ENCODE measurements at places on chromosomes 11 and 22.

DNA sequence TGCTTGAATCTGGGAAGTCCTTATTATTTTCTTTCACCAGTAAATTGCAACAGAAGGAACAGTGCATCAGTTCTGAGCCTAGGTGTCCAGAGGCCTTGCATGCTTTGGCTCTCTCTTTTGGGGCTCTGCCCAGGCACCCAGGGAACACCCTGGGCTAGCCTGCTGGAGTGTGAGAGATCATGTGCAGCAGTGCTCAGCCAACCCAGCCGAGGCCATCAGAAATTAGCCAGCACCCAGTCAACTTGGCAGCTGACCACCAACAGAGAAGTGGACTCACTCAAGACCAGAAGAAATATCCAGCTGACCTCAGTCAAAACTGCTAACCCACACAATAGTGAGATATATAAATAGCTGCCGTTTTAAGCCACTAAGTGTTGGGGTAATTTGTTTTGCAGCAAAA is 11.2 kb upstream of the P4HA3 start:
- no peak for DNase-seq

DNA sequence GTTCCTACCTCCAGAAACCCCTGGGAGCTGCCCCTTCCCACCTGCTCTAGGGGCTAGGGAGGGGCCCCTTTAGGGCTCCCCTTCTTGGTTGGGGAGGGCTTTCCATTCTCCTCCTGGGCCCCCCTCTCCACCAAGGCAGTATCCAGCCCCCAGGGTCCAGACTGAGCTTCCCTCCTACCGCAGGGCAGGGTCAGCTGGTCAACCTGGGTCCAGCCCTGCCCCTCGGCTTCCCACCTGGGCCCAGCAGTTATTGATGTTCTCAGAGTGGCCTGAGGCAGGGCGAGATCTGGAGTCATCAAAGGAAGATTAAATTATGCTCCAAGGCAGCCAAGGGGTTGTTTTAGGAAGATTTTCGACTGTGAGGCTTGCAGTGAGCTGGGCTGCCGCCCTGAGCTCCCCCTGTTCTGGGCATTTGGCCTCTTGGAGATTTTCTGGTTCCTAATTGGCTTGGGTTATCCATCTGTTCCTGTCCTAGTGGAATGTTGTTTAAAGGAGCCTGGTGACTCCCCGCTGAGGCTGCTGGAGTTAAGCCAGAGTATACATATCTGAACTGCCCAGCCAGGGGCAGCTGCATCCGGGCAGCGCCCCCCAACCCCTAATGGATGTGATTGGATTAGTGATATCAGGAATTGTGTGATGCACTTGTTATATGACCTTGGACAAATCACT is 1.8 kb upstream of the SLC22A8 start:
- DNase-seq, result no peak

- no peak for DNase-seq
These were observed 1.1 kb upstream of the FBXO7 start for GRCh38 chr22:32473388-32473952.

- DNase-seq, result no peak
These were observed 875 bp downstream of the TCP11L1 start for GRCh38 chr11:33040033-33040861.

GRCh38 chr11:281486-282161 is 3.4 kb downstream of the NLRP6 start:
- no peak for DNase-seq

DNA sequence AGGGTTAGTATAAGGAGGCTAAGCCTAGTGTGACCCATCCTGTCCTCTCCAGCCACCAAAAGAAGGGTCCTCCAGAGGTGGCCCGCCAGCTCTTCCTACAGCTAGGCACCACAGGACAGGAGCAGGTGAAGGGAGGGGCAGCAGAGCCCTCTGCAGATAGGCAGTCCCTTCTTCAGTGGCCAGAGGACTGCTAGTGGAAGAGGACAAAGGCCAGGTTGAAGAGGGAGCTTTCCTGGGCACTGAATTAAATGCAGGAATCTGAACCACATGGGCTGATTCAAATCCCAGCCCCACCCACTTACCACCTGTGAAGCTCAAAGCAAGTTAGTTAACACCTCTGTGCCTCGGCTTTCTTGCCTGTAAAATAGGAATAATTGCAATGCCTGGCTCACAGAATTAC is 409.5 kb downstream of the NXPE2 start:
- DNase-seq, result no peak

- DNase-seq, result no peak
These were observed 32.5 kb downstream of the ALX4 start for GRCh38 chr11:44277196-44278090.

GRCh38 chr11:1041471-1041870 is 5.0 kb upstream of the MUC6 start:
- no peak for DNase-seq

GRCh38 chr11:11167806-11168205 is 185.2 kb downstream of the CSNK2A3 start:
- DNase-seq, result no peak

DNA sequence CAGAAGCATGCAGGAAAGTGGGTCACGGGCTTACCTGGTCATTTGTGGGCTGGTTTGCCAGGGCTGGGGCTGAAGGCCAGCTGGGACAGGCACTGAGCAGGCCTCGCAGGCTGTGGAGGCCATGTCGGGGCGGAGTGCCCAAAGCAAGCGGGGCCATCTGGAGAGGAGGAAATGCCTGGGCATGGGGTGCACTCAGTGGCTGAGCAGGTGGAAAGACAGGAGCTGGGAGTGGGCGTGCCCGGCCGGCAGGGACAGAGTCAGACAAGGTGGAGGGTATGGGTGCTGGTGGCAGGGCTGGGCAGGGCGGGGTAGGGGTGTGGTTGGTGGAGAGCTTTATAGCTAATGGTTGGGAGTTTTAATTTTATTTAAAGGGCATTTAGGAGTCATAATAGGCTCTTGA is 27.4 kb downstream of the DAGLA start:
- DNase-seq, result no peak

- no peak for DNase-seq
These were observed 13.9 kb upstream of the TP53AIP1 start for GRCh38 chr11:128956401-128957201.

- DNase-seq, result no peak
These were observed 13.0 kb downstream of the JHY start for GRCh38 chr11:122895563-122895962.

DNA sequence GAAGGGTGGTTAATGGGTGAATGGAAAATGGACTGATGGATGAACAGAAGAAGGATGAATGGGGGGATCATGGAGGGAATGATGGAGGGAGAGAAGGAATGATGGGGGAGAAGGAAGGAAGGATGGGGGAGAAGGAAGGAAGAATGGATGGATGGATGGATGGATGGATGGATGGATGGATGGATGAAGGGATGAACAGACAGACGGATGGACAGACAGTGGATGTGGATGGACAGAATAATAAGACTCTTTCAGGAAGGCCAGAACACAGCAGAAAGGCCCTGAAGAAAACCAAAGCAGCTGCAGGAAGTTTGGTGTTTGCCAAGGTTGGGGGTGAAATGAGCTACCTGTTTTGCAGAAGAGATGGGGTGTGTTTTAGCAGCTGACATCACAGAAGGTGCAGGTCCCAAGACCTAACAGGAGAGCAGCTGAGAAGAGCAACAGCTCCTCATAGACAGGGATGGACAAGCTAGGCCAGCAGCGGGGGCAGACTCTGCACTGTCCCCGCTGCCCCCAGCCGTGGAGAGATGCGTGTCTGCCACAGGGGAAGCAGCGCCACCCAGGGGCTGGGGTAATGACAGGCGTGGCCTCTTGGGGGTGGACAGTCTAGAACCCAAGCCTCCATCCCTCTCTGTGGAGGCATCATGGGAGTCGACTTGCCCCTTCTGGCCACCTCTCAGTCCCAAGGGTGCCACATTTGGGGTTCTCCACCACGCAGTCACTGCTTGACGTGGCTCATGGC is 17.9 kb downstream of the C1QTNF6 start:
- no peak for DNase-seq

GRCh38 chr22:39570226-39570625 is 327 bp upstream of the CACNA1I start:
- DNase-seq, result no peak

- no peak for DNase-seq
These were observed 7.3 kb downstream of the LMO2 start for GRCh38 chr11:33884601-33885000.

DNA sequence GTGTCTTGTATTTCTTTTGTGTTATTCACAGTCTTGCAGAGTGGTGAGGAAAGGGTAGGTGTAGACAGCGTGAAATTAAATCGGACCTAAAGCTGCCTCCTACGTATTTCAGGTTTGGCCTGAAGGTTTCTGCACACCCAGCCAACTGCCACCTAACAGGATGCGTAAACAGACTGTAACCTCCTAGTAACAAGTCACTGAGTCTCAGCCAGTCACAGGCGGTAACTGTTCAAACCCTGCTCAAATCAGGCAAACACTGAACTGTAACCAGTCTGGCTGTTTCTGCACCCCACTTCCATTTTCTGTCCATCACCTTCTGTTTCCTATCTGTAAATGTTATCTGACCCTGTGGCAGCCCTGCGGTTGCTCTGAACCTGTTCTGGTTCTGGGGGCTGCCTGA is 87.1 kb downstream of the ADAMTS15 start:
- no peak for DNase-seq

DNA sequence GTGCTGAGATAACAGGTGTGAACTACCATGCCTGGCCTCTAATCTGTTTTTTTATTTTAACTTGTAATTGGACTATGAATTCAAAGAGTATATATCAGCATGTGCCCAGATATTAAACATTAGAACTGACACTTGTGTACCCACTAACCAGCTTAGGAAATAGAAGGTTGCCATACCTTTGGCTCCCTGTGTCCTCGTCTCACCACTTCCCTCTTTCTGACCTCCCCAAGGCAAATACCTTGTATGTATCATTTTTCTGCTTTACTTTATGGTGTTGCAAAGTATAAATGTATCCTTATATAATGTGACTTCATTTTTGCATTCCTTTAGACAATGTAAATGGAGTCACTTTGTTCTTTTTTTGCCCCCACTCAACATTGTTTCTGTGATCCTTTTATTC is 9.1 kb downstream of the PPP6R3 start:
- DNase-seq, result no peak

DNA sequence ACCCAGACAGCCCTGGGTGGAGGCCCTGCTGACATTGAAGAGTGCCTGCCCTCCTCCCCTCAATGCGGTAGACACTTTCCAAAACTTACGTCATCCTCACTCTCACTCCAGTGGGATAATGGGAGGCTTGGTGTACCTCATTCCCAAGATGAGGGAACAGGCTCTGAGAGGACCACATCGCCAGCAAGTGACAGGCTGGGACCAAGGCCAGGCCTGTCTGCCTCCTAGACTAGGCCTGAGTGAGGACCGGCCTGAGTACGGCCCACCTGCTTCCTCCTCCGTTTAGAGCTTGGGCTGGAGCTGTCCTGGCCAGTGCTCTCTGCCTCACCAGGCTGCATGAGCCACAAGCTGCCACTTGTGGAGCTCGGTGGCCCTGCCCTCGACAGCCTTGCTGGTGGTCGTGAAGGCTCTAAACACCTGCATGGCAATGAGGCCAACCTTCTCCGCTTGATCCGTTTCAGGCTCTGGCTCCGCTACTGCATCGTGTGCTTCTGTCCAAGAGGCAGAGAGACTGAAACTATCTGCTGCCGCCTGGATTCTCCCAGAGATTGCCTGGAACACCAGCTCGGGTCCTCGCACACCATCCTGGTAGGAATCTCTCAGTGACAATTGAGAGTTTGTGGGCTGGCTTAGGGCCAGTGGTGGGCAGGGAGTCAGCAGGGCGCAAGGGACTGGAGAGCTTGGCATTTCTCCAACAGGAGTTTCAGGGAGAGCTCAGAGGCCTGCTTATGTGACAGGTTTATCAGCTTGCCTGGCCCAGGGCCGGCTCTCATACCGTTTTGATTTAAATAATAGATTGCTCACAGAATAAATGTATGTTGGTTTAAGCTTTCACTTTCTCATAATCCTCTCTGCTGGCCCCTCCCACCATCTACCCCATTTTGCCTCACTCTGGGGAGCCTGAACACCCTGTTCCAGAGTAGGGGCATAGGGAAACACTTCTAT is 9.4 kb downstream of the LRRC75B start:
- no peak for DNase-seq

DNA sequence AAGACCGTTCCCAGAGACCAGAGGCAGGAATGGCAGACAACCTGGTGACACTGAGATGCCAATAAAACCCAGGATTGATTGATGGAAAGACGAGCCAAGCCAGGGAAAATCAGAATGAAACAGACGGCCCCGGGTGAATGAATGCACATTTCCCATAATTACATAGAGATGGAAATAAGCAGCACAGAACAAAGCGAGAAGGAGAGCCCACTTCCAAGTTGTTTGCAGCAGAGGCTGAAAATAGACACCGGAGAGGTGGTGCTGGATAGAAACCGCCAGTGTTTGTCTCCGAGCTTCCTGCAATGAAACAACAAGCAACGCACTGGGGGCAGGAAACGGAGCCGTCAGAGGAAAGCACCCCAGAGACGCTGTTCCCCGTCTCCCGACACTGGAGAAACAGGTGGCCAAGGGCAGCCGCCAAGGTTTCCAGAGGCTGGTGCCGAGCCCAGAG is 406.8 kb downstream of the SHANK2 start:
- DNase-seq, result no peak

GRCh38 chr11:79259800-79260199 is 181.0 kb downstream of the TENM4 start:
- no peak for DNase-seq

DNA sequence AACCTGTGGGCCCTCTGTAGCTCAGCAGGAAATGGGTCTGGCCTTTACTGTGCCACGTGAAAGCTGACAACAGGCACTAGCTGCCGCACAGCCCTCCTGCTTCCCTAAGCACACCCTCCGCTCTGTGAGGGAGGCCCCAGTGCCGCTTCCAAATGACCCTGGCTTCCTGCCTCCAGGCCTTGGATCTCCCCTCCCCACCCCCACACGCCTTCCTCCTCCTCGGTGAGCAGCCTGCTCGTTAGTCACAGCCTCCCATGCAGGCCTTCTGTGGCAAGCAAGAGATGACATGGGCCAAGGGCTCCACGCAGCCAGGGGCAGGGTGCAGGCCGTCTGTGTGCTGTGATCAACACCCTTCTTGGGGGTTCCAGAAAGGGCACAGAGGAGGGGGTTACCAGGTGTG is 15.3 kb upstream of the RASL10A start:
- no peak for DNase-seq

- DNase-seq, result no peak
These were observed 20.2 kb upstream of the CALCB start for GRCh38 chr11:15053191-15053685.

- DNase-seq, result no peak
These were observed 30.7 kb downstream of the CLTCL1 start for GRCh38 chr22:19260804-19261203.

DNA sequence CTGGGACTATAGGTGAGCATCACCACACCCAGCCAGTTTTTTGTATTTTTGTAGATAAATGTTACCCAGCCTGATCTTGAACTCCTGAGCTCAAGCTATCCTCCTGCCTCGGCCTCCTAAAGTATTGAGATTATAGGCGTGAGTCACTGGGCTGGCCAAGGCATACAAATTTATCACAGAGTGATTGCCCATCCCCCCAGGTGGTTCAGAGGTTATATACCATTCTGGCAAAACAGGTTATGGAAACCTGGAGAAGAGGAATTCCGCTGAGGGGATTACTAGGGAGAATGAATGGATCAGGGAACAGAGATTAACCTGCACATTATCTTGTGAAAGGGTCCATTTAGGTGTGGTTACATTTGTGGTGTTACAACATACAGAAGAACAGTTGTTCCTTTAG is 8.1 kb downstream of the ATG13 start:
- DNase-seq, result no peak

- no peak for DNase-seq
These were observed 23.6 kb upstream of the RNASEH2C start for GRCh38 chr11:65744026-65744698.
